ENCODE measurements at places on chromosomes 5 and 9.

DNA sequence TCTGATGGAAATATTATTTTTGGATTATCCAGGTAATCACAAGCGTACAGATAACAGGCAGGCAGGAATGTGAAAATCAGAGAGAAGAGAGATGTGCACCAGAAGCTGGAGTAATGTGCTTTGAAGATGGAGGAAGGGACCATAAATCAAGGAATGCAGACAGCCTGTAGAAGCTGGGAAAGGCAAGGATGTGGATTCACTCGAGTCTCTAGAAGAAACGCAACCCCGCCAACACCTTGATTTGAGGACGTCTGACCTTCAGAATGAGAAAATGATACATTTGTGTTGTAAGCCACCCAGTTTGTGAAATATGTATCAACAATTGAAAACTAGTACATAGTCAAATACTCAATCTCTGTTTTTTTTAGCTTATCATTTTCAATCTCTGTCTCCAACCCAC, 207.6 kb upstream of the MPDZ start:
- no peak for DNase-seq

DNA sequence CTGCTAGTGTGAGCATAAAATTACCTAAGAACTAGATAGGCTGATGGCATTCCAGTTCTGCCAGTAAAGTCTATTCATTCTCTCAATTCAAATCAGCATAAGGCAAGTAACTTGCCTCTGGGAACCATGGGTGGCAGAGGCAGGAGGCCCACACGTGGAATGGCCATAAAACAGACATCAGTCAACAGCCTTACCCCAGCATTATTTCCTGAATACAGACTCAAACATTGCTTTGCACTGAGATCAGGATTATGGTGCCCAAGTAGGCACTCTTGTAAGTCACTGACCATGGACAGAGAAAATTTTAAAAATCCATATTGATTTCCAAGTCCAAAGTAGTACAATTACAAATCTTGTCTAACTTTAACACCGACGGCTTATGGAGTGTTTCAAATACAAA, 157.7 kb downstream of the NR2F1-AS1 start:
- no peak for DNase-seq

DNA sequence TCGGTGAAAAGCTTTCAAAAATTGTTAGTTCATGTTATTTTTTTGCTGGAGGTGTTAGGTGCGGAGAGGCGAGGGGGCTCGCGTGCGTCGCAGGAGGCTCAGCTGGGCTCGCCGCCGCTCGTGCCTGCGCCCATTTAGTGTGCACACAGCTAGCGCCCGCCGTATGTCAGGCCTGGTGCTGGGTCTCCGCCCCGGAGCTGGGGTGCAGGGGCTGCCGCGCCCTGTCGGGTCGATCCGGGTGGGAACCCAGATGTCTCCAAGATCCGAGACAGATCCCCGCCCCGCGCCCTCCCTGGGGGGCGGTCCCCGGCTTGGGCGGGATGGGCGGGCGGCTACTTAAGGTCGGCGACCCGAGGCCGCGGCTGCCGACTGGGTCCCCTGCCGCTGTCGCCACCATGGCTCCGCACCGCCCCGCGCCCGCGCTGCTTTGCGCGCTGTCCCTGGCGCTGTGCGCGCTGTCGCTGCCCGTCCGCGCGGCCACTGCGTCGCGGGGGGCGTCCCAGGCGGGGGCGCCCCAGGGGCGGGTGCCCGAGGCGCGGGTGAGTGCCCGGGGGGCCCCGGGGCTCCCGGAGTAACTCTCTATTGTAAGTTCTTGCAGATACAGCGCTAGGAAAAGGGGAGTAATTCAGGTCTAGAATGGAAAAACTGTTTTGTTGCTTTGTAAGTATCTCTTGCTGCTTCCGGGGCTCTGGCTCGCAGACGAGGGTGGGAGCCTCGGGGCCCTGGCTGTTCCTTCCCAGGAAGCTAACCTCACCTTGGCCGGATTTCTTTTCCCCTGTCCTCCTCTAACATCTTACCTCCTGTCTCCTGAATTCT, 31.7 kb downstream of the GSN start:
- DNase-seq, result no peak

DNA sequence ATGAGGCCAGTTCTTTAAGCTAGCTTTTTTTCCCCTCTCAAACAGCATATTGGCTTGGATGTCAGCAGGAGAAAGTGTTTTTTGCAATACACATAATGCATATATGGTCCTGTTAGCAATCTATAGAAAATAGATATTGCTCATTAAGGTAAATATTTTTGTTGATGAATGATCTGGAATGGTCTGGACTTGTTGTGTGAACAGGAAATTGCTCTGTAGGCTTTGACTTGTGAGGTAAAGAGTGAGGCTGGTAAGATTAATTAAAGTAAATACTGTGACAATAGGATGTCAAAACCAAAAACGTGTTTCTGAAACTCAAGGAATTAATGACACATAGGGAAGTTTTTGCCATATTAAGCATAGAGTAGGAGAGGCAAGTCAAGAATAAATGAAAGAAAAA, 176.0 kb downstream of the TRIO start:
- DNase-seq, result no peak

GRCh38 chr9:117313989-117314388, 100.9 kb downstream of the ASTN2 start:
- DNase-seq, result no peak

GRCh38 chr5:119269061-119269944, 86.5 kb upstream of the TNFAIP8 start:
- DNase-seq, result peak; percentile 44

- DNase-seq, result no peak
Observed at GRCh38 chr5:168974082-168974481, 326.9 kb downstream of the SLIT3 start.

GRCh38 chr5:125056671-125057485, 310.4 kb upstream of the ZNF608 start:
- no peak for DNase-seq

- peak; percentile 15 for DNase-seq
Observed at GRCh38 chr5:108382784-108383330, 959 bp upstream of the FBXL17 start.

GRCh38 chr9:120761006-120761405, 32.2 kb downstream of the FBXW2 start:
- no peak for DNase-seq

- peak; percentile 43 for DNase-seq
Observed at GRCh38 chr5:152142840-152143469, 218.3 kb upstream of the GLRA1 start.

DNA sequence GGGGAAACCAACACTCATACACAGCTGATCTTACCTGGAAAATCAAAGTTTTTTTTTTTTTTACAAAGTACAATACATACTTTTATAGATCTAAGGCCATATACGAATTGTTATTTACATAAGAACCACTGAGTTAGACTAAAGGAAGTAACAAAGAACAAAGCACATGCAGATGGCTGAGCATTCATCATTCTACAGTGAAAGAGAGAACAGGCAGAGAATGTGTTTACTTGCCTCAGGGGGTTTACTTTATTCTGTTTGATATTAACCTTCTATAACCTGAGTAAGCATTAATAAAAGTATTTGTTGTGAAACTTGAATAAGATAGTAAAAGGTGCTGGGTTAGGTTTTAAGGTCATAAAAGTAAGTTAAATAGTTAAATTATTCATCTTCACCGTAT, 54.7 kb downstream of the SLC38A9 start:
- no peak for DNase-seq

GRCh38 chr5:124741711-124742496, 4.5 kb downstream of the ZNF608 start:
- no peak for DNase-seq

DNA sequence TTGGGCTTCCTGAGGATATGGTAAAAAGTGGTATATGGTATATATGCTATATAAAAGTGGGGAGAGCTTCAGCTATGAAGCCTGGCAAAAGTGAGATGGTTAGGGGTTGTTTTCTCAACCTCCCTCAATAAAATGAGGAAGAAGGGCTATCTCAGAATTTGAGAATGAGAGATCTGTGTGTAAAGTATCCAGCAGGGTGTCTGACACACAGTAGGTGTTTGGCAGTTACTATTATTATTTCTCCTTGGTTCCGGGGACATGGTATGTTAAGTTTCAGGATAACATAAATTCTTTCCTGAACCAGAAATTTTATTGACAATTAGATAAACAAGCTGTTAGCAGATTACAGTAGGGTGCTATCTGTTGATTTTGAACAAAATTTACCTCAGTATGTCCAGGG, 94.1 kb downstream of the DENND1A start:
- no peak for DNase-seq

- DNase-seq, result no peak
Observed at GRCh38 chr9:100281066-100281465, 71.7 kb downstream of the TEX10 start.

DNA sequence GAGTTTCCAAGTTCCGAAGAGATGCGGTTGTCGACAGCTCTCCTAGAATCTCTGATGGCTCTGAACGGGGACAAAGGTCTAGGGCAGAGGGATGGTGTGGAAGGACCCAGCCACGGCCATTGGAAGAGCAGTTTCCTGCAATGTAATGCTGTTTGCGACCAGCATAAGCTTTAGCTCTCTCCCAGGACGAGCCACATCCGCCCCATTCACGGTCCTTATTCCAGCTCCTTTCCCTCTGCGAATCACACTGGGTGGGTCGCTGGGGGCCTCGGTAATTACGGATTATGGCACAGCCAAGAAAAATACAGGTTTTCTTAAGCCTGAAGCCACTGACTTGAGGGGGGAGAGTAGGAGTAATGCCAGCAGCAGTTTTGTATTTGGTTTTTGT, 22.7 kb downstream of the ANXA2R start:
- no peak for DNase-seq

DNA sequence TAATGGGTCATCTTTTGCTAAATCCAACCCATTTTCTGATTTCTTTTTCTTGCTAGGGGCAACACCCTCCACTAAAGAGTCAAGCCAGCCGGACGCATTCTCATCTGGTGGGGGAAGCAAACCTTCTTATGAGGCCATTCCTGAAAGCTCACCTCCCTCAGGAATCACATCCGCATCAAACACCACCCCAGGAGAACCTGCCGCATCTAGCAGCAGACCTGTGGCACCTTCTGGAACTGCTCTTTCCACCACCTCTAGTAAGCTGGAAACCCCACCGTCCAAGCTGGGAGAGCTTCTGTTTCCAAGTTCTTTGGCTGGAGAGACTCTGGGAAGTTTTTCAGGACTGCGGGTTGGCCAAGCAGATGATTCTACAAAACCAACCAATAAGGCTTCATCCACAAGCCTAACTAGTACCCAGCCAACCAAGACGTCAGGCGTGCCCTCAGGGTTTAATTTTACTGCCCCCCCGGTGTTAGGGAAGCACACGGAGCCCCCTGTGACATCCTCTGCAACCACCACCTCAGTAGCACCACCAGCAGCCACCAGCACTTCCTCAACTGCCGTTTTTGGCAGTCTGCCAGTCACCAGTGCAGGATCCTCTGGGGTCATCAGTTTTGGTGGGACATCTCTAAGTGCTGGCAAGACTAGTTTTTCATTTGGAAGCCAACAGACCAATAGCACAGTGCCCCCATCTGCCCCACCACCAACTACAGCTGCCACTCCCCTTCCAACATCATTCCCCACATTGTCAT, 72.0 kb downstream of the NUP214 start:
- no peak for DNase-seq

DNA sequence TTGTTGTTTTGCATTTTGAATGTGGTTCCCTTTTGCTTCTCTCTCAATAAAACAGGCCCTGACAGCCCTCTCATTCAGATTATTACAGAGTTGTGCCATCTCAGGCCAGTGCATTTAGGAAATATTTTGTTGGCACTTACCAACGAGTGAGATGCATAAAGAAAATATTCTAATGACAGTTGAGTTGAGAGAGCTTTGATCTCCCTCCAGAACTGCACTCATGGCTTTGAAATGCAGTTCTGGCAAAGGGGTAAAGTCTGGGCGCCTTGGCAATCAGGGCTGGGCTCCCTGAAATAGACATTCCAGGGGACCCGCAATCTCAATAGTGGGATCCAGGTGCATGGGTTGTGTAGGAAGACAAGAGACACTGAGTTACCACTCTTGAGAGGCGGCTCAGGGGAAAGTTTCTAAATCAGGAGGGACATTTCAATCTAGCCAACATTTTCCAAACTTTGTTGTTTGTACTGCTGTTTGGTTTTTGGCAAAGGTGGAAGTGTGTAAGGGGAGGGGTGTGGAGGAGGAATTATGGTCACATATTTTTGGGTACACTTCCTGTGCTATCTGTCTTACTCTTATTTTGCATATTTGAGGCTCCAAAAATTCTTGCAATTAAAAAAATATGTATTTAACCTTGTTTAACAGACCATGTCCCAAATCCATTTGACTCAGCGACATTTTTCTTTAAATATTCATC, 48.8 kb downstream of the PAPPA start:
- DNase-seq, result no peak
